ENCODE measurements at places on chromosomes 12 and 14. TPM values are rescaled to one million over a fixed set of nuclear protein-coding genes. Genes with fewer than 3 reads are reported as not detected.

ABCD2 gene
- total RNA-seq = 5.1 TPM

DNA sequence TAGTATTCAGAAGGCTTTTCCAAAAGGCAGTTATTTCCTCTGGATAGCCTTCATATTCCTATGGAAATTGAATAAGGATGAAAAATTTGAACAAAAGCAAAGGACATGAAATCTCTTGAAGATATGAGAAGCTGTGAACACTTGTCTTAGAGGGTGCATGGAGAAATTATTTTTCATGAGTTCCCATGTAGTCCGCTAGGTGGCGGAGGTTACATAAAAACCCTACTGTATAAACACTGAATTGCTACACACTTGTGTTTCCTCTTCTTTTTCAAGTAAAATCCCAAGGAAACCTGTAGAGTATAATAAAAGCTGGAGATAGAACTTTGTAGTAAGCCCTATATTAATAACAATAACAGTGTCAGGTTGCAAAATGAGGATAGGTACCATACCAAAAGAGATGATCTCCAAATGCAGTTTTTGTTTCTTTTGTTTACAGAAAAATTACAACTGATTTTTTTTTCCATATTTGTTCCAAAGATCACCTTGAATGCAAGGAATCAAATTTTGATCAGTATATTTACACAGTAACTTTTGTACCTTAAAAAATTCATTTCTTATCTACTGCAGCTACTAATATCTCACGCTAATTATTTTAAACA, 37.8 kb upstream of the OR4E1 start:
- DNase-seq = no peak

GRCh38 chr12:21483531-21483930, 17.9 kb downstream of the RECQL start:
- DNase-seq = no peak

CD163L1 gene
- 7.3 TPM for total RNA-seq

BIN2 gene
- 2.3 TPM for total RNA-seq

- DNase-seq = no peak
These were observed 48.0 kb upstream of the GPR68 start for GRCh38 chr14:91292491-91292890.

DNA sequence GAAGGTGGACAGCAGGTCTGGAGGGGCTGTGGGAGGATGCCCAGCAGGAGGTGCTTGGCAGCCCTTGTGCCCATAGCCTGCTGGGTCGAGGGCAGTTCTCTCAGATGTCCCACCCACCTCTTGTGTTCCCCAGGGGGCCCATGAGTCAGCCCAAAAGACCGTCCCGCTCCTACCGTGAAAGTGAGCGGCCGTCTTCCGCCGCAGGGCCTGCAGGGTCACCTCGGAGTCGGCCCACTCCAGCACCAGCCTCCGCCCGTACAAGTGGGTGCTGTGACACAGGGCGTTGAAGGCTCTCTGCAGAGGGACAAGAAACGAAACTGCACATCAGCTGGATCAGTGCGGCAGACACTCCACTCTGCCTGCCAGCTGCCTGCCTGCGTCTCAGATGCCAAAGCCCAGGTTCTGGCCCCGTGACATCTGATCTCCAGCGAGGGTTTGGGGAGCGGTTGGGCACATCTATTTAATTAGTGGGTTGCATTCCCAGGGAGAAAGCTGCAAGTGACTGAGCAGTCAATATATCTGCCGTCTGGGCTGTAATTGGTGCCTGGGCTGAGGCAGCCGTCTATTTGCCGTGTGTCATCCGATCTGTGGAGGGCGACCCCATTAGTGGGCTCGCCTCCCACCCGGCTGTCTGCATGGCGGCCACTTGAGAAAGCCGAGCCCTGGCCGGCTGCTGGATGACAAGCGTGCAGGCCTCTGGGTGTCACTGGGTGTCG, 121.5 kb downstream of the RBM19 start:
- no peak for DNase-seq

SOAT2 gene
- total RNA-seq = not detected

DNA sequence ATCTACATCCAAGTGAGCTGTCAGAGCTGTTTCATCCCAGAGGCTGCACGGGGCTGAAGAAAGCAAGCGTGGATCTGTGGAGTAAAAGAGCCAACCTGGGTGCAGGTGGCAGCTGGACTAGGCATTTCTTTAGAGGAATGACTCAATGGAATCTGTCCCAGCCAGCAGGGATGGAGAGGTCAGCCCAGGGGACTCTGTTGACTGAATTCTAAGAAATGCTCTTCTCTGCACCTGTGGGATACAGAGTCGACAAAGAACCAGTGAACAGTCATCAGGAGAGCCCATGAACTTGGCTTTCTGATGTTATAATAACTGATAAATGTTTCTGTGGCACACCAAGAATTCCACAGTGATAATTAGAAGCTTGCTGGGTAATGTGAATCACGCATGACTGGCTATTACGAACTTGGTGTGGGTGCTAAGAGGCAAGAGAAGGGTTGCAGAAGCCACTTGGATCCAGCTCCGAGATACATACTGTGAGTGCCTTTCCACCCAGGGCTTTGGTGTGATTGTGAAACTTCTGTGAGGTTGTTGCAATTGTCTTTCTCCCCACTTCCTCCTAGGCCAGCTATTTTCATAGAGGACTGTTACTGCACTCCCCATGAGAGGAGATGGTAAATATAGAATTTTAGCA, 16.2 kb downstream of the PYGL start:
- DNase-seq = no peak

GRCh38 chr12:112815589-112816321, 24.2 kb downstream of the RPH3A start:
- DNase-seq = no peak

SMIM41 gene
- total RNA-seq = 3.4 TPM

CYP46A1 gene
- total RNA-seq = 2.7 TPM

KRT83 gene
- not detected for total RNA-seq

DNA sequence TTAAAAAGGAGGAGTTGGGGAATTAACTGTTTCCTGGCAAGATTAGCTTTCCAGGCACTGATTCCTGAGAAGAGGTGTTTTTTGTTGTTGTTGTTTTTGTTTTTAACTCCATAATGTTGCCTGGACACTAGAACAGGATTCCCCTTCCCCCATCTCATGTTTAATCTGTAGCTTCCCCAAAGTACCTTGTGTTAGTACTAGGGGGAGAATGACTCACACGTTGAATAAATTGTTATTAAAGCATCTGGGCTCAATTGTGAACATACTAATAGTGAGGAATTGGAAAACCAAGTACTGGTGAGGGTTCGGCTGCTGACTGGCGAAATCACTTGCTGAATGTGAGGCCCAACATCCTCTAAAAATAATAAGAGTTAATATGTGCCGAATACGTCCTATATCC, 1.3 kb upstream of the GNG2 start:
- no peak for DNase-seq

Data from urinary bladder (tissue), 4 donors.